Small intestine (tissue), 16 donors: ENCODE measurements at places on chromosomes 7 and 10. TPM values are rescaled to one million over a fixed set of nuclear protein-coding genes. Genes with fewer than 3 reads are reported as not detected.

STK31 gene
- polyA plus RNA-seq: 0.42 TPM

OPN1SW gene
- not detected for polyA plus RNA-seq

DNA sequence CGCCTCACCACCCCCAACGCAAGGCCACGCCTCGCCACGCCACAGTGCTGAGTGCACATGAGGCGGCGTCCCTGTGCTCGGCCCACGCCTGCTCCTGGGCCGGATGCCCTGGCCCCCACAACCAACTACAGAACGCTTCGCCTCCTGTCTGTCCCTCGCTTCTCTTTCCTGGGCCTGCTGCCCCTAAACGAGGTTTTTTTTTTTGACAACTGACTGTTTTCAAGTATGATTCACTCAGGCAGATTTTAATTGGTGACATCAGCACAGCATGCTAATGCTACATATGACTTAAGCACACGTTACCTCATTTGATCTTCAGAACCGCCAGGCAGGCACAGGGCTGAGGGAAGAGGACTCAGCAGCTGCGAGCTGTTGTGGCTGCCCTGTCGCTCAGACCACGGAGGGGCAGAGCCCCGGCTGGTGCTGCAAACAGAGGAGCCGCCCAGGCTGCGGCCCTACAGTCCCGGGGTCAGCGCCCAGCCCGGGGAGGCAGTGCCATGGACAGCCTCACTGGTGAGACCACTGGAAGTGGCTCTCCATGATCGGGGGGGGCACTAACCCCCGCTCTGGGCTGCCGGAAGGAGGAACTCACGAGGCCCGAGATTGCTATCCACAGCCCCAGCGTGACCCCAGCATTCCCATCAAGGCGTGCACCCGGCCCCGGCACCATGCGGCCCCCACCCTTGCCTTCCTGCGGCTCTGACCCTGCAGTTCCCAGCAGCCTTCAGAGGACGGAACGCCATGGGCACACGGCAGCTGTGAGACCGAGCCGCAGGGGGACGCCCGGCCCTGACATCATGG is 212.8 kb downstream of the MAD1L1 start:
- DNase-seq: no peak
- H3K4me3 ChIP-seq: no peak overlapping the region
- no peaks in the 10 kb centered on the region for H3K27me3 ChIP-seq
- H3K4me1 ChIP-seq: no peaks in the 10 kb centered on the region

TRPV6 gene
- polyA plus RNA-seq: 23.0 TPM
